Osteoblast (primary cell): ENCODE measurements at places on chromosomes 1 and 21.
A peak's percentile ranks its signal among the peaks of the same experiment; 100 is the strongest.

DNA sequence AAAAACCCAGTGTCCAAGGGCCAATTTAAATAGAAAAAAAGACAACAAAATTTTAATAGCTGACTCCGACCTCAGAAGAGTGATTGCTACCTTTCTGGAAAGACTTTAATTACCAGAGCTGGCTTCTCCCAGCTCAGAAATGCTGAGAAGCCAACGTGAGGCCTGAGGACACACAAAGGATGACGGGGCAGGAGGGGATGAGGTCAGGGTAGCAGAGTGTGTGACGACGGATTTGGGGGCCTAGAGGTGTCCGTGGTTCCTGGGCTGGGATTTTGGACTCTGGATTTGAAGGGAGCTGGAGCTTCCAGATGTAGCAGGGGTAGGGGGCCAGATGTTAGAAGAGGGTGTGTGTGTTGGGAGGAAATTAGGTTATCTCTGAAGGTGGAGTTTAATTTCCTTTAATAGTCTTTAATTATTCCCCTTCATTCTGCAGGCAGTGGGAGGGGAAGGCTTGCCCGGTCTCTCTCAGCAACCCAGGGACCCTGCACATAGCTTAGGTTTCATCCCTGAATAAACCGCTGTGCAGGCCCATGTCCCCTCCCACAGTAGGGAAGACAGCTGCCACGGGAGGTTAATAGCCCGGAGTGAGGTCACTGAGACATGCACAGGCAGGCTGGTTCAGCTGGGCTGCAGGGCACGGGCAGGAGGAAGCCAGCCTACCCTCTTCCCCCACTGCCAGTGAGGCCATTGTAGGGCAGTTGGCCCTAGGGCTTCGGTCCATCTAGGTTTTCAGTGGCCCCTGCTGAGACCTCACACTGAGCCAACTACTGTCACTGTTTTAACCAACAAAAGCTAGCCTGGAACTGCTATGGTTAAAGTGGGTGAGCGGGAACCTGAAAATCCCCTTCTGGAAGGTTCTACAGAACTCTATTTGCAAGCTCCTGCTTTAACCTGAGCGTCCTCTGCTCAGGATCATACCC, 3.8 kb upstream of the PADI3 start:
- DNase-seq: peak; percentile 23

- DNase-seq: no peak
Observed at GRCh38 chr21:32190493-32191144, 88.2 kb downstream of the MIS18A start.

GRCh38 chr1:99228153-99228552, 36.1 kb upstream of the PLPPR4 start:
- no peak for DNase-seq

GRCh38 chr1:246008363-246008831, 498.7 kb downstream of the SMYD3 start:
- no peak for DNase-seq

DNA sequence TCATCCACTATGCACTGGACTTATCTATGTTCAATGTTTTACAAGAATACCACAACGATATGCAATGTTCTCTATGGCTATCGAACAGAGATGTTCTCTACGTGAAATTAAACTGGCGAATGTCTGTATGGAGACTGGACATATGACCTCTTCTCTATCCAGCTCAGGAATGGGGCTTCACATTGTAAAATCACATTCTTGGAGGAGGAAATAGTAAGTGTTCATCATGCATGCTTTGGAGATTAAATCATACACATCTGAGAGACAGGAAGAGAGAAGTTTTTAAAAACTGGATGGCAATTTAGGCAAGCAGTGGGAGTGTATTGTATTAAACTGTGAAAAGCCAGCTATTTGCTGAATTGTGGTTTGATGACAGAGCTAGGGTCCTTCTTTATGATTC, 47.9 kb upstream of the RGL1 start:
- DNase-seq: peak; percentile 84

GRCh38 chr1:54385727-54386022, 20.5 kb downstream of the SSBP3 start:
- no peak for DNase-seq

DNA sequence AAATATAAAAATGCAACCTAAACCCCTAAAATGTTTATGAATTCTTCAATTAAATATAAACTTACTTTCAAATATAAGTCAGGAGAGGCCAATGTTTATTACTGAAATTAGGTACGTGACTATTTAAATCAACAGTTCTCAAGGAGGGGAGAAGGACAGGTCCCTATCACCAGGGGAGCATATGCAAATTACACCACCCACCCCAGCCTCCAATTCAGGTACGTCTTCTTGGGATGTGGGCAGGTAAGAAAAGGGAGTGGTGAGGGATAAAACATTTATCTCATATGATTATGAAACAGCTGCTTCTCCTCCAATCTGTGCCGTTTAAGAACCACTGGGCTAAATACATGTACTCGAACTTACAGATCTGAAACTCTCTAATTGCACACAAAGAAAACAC, 3.4 kb downstream of the COP1 start:
- DNase-seq: no peak

- DNase-seq: peak; percentile 90
Observed at GRCh38 chr1:27099135-27099586, 55.8 kb downstream of the SLC9A1 start.

- peak; percentile 98 for DNase-seq
Observed at GRCh38 chr21:41612674-41613532, 104.9 kb upstream of the TMPRSS2 start.

DNA sequence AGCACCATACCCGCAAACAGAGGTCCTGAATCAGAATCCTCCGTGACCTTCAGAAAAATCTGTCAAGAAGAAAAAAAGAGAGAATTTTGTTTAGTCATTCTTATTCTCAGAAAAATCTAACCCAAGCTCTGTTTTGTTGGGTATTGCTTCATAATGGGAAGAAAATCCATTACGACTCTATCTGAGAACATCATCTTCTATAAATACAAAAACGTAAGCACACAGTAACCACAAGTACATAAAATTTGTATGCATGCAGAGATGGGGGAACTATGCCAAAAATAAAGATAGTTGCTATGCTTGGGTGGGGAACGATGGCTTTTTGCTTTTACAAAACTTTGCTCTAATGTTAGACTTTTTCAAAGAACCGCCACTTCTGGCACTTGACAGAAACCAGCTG, 84.2 kb downstream of the ABCA4 start:
- peak; percentile 76 for DNase-seq

DNA sequence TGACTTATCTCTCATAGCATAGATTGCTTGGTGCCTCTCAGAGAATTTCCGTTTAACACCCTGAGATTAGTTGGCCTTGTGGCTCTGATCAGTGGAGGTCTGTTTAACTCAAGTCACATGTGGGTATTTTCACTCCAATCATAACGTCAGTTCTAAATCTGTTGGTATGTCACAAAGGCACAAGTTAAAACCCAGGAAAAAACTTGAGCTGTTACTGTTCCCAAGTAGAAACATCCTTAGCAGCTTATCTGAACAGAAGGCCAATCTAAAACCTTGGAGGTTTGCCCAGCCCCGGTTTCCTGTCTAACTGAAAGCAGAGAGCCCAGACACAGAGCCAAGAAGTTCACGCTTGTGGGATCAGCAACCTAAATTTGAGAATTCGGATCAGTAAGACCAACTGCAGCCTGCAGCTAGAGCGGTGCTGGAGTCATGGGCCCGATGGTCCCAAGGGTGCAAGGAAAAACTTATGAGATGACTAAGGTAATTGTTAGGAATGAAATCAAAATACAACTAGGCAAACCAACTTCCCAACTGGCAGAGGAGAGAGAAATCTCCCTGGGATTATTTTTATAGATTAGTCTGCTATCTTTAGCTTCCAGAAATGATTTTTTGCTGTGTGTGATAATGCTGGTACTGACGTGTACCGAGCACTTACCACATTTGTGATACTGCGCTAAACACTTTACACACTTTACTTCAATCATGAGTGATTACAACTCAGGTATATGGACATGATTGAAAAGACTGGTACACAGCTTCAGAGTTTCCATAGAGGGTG, 90.2 kb upstream of the C1orf21 start:
- peak; percentile 72 for DNase-seq

DNA sequence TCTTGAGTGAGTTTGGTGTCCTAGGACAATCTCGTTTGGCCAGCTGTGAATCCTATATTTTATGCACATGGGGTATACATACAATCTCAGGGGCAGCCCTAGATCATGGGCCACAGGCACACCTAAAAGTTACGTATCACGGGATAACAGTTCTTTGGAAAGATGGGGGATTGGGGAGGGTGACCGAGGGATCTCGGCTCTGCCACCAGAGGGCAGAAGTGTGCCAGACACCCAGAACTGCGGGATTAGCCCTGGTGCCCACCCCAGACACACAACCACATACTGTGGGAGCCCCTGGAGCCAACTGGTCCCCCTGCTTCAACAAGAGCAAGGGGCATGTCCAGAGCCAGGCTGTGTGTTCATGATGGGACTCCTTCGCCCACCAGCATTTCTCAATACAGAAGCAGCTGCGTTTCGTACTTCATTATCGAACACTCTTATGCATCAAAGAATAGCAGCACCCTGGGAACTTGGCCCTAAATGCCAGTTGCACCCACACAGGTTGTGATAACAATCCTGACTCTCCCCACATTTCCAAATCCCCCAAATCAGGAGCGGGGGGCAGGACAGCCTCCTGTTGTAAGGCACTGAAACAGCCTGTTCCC, 37.4 kb downstream of the TMCO4 start:
- peak; percentile 88 for DNase-seq

- no peak for DNase-seq
Observed at GRCh38 chr1:38183096-38183495, 136.5 kb upstream of the POU3F1 start.

GRCh38 chr1:52057255-52057654, 1.2 kb downstream of the BTF3L4 start:
- DNase-seq: no peak
